ENCODE measurements at places on chromosomes 4 and X.

DNA sequence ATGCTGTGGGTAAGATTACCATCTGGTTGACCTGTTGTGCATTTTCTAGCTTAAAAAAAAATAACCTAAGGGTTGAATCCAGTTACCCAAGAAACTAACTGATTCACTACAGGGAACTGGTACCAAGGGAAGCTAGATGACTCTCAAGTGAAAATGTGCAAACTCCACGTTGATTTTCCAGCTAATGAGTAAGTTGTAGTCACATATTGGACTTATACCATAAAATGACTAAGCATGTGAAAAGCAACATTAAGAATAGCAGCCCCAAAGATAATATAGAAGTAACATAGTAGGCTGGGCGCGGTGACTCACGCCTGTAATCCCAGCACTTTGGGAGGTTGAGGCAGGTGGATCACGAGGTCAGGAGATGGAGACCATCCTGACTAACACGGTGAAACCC is 270.9 kb downstream of the SPRY1 start:
- no peak for DNase-seq

- DNase-seq, result no peak
Measured at GRCh38 chrX:114924856-114925255, 92.6 kb downstream of the IL13RA2 start.

DNA sequence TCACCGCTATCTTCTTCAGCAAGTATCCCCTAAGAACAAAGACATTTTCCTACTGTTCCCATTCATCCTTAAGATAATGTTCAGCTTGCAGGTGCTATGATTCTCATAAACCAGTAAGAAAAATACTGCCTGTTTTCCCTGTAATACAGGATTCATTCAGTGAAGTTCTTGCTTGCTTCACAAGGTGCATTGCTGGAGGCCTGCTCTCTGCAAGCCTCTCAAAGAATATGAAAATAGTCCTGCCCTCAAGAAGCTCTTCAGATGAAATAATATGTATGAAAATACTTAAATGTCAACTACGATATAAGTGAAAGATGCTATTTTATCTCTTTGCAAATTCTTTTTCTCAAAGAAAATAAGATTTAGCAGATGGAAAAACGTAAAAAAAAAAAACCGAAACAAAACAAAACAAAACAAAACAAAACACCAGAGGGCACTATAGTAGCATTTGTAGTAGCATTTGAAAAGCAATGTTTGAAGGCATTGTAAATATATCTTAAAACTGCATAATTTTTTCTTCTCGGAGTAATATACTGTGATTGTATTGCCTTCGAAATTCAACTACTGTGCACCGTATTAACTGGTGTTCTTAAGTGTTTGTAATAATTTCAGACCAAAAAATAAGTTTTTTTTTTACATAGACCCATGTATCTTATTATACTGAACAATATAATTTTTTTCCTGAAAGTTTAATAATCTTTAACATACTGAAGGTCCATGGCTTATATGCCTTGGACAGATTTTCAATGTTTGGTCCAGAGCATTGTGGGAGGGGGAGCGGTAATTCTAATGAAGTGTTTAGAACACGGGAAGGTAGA is 26.0 kb downstream of the ADH4 start:
- no peak for DNase-seq

GRCh38 chr4:150814873-150815272 is 200.2 kb downstream of the LRBA start:
- no peak for DNase-seq

DNA sequence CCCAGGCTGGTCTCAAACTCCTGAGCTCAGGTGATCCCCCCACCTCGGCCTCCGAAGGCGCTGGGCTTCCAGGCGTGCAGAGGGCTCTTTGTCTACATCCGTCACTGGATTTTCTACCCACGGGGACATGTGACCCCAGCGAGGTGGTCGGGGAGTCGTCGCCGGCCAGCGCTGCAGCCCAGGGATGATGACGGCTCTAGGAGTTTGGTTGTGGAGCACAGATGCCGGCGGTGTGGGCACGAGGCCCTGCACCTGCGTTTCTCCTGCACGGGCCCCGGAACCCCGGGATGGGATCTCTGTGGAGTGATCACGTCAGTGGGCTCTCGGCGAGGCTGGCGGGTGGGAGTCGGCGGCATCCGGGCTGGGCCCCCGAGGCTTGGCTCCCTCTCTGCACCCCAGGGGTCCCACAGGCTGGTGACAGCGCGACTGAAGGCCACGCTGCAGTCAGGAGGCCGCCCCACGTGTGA is 9.1 kb upstream of the GTPBP6 start:
- no peak for DNase-seq

- no peak for DNase-seq
Measured at GRCh38 chrX:17547658-17548057, 172.7 kb downstream of the NHS start.

DNA sequence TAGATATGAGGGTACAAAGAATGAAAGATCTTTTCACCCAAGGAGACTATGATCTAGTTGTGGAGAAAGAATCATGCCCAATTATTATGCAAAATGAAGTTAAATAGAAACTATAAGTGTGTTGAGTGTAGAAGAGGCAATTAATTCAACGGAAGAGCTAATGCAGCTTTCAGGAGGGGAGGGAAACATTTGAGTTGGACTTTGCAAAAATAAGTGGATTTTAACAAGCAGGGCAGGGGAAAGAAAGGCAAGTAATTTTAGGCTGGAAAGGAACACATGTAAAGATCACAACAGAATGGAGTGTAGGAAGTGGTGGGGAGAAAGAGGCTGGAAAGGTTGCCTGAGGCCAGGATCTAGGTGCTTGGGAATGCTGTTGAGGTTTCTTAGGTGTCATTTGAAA is 44.1 kb downstream of the KLHL15 start:
- DNase-seq, result no peak

GRCh38 chrX:140229191-140229590 is 263.9 kb upstream of the CXorf66 start:
- no peak for DNase-seq

GRCh38 chrX:20215565-20215964 is 51.1 kb downstream of the RPS6KA3 start:
- DNase-seq, result no peak

DNA sequence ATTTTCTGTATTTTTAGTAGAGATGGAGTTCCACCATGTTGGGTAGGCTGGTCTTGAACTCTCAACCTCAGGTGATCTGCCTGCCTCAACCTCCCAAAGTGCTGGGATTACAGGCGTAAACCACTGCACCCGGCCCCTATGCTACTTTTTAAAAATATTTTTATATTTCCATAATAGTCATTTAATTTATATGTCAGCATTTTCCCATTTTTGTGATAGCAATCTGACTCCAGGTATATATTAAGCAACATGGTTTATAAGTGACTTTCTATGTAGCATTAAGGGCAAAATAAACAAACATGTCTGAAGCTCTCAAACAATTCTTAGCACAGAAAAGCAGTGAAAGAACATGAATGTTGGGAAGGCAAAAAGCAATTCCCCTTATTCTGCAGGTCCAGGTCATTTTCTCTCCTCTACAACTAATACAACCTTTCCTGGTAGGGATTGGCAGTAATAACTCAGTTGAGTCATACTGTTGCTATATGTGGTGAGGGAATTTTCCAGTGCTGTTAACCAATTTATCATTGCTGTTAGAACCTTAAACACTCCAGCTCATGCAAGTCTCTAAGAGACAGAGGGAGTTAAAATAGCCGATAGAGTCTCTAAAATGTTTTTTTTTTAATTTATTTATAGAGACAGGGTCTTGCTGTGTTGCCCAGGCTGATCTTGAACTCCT is 24.0 kb downstream of the SMIM14 start:
- no peak for DNase-seq

- no peak for DNase-seq
Measured at GRCh38 chr4:138178566-138178965, 63.6 kb downstream of the SLC7A11 start.

DNA sequence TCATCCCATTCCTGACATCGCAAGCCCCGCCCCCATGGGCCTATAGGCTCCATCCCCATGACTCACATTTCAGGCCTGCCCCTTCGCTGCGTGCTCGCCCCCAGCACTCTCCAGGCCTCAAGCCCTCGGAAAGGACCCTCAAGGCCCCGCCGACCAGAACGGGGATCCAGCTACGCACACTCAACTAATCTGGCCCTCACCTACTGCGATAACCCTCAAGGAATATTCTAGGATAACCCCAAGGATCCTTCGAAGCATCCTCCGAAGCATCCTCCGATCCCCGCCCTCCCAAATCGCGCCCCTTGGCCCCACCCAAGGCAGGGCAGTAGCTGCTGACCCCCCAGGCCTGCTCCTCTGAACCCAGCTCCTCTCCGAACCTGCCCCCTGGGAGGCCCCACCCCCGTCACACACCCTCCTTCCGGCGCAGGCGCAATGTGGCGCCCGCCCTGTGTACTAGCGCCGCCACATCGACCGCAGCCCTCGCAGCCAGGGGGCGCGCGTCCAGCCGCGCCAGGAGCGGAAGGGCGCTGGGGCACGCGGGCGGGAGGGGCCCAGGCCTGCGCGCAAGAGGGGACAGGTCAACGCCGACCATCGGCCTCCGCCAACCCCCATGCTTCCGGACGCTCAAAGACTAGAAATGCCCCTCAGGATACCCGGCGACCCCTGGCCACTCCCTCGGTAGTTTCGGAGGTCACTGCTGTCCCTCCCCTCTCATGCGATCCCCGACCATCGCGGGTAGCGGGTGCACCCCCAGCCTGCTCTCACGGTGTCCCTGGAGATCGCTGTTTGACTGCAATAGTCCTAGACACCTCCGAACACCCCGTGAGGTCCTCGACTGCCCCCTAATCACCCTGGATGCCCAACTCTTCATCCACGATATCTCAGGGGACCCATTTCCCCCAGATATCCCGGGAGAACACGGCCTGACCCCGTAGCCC is 6.4 kb upstream of the MAGIX start:
- peak; percentile 28 for DNase-seq

GRCh38 chr4:139142087-139142486 is 34.9 kb downstream of the ELF2 start:
- DNase-seq, result no peak

DNA sequence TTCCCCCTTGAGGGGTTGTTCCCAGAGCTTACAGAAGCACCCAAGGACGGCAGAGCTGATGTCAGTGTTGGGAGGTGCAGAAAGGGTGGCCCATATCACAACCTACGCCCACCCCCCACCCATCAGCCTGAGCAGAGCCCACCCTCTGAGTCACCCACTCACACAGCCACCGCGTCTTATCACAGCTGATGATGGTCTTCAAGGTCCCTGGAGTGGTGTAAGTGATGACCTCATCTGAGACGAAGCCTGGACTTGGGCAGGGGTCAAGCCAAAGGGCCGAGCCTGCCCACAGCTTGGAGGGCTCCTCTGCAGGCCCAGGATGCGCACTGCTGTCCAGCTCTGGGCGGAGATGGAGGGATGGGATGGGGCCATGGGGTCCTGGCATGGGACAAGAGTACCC is 3.0 kb upstream of the HTRA3 start:
- no peak for DNase-seq

GRCh38 chr4:107196312-107196711 is 160.2 kb upstream of the DKK2 start:
- DNase-seq, result no peak

DNA sequence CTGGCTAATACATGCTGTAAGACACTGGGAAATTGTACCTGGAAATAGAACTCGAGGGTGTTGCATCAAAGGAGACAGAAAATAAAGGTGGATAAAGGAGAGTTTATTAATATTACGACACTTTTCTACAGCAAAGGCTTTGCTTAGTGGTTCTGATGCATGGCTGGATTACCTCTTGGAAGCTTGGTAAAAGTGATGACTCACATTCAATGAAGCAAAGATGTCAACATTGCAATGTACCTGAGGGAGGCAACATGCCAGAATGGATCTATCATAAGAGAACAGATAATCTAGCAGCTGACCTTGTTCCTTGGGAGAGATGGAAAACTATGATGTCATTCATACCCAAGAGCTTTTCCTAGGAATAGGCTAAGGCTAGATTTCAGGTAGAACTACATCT is 735.1 kb upstream of the DIAPH2 start:
- no peak for DNase-seq

GRCh38 chr4:15515106-15515505 is 45.4 kb downstream of the CC2D2A start:
- DNase-seq, result no peak

- no peak for DNase-seq
Measured at GRCh38 chr4:148800940-148801339, 358.7 kb upstream of the NR3C2 start.

DNA sequence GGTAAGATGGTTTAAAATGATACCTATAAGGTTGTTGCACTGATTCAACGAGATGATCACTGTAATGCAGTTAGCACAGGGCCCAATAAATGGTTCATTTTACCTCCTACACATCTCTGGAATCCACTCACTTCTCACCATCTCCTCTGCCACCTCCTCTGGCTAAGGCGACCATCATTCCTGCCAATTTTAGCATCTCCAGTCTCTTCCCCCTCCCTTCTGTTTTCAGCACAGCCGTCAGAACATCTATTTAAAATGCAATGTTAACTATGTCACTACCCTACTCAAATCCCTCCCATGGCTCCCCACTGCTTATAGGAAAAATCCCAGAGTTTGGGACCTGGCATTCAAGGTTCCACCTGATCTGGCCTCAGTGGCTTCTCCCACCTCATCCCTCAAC is 3.5 kb upstream of the SYP start:
- DNase-seq, result no peak

DNA sequence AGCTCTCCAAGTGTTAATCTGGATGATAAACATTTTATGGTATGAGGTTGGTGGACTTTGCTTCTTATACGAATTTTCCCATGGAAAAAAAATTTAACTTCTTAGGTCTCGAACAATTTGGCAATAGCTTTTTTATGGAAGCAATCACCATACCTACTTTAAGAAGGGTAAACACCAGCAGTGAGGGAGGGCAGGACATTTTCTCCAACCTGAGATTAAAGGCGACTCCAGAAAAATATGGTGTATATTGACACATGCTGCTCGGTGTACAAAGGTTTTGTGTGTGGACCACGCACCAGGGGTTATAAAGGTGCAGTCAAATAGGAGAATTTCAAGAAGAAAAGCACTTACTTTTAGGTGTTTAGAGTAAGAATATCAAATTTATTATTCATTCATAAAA is 34.2 kb upstream of the SULT1E1 start:
- DNase-seq, result no peak

DNA sequence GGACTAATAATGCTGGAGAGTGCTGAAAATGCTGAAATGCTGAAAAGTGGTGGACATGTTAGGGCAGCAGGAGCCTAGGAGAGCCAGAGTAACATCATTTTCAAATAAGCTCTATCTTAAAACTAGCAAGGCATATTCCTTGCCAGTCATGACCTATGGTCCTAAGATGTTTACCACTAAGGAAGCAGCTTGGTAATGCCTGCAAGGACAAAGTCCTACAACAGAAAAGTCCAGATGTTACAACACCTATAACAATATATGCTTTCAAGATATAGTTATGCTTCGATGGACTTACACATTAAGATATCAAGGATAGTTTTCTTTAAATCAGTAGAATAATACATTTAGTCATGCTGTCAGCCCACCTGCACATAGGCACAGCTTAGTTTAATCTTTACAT is 4.5 kb upstream of the ADH4 start:
- DNase-seq, result no peak

Data from DMS 273 treated with DMSO at 0.1 percent for 48 hours (cell line).